ENCODE measurements at places on chromosomes 7 and 10. TPM values are rescaled to one million over a fixed set of nuclear protein-coding genes. Genes with fewer than 3 reads are reported as not detected.

TUBAL3 gene
- not detected for total RNA-seq

NKX1-2 gene
- not detected for total RNA-seq

NODAL gene
- total RNA-seq = not detected

PRF1 gene
- not detected for total RNA-seq

GIMAP4 gene
- not detected for total RNA-seq

PLCE1 gene
- 4.5 TPM for total RNA-seq

TRIM74 gene
- total RNA-seq = not detected

FOXI2 gene
- total RNA-seq = not detected

DNA sequence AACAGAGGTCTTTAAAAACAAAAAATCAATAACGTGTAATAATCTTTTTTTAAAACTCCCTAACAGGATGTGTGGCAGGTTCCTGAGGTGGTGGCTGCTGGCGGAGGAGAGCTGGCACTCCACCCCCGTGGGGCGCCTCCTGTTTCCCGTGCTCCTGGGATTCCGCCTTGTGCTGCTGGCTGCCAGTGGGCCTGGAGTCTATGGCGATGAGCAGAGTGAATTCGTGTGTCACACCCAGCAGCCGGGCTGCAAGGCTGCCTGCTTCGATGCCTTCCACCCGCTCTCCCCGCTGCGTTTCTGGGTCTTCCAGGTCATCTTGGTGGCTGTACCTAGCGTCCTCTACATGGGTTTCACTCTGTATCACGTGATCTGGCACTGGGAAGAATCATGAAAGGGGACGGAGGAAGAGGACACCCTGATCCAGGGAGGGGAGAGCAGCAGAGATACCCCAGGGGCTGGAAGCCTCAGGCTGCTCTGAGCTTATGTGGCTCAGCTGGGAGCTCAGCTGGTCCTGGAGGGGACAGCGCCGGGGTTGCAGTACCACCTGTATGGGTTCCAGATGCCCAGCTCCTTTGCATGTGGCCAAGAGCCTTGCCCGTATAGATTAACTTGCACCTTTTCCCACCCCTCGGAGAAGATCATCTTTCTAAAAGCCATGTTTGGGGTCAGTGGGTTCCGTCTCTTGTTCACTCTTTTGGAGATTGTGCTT, 16.7 kb upstream of the AZGP1 start:
- DNase-seq = no peak

DNA sequence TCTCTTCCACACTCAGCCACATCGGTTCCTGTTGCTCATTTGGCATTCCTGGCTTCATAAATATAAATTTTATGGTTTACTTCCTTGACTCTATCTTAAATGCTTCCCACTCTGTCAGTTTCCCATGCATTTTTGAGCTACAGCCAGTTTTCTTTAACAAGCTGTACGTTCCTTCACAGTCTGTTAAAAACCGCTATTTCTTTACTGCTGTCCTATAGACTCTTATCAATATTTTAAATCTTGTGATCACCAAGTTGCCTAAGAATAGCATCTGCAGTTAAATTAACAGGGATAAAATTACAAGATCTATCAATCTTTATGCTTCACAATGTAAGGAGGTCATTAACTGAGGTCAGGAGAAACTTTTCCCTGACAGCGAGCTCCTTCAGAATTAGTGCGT, 103.1 kb upstream of the RHOBTB1 start:
- no peak for DNase-seq

GRCh38 chr7:128783143-128783861, 7.7 kb upstream of the OPN1SW start:
- DNase-seq = peak; percentile 89

DNA sequence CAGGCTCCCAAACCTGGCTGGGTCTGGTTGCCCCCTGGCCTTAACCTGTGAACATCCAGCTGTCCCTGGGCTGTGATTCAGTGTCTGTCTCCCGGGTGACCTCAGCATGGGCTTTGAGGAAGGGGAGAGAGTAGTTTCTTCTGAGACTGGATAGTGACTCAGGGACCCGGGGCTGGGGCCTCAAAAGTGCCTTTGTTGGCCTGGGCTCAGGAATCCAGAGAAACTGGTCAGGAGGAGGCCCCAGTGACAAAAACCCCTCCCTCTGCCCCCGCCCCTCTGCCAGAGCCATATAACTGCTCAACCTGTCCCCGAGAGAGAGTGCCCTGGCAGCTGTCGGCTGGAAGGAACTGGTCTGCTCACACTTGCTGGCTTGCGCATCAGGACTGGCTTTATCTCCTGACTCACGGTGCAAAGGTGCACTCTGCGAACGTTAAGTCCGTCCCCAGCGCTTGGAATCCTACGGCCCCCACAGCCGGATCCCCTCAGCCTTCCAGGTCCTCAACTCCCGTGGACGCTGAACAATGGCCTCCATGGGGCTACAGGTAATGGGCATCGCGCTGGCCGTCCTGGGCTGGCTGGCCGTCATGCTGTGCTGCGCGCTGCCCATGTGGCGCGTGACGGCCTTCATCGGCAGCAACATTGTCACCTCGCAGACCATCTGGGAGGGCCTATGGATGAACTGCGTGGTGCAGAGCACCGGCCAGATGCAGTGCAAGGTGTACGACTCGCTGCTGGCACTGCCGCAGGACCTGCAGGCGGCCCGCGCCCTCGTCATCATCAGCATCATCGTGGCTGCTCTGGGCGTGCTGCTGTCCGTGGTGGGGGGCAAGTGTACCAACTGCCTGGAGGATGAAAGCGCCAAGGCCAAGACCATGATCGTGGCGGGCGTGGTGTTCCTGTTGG, at the start of gene CLDN4:
TSS of gene CLDN4 (plus strand) at position 316 of the 903 bp plus-strand sequence. CDS start at position 522, 206 bp downstream.
- peak; percentile 28 for DNase-seq

DNA sequence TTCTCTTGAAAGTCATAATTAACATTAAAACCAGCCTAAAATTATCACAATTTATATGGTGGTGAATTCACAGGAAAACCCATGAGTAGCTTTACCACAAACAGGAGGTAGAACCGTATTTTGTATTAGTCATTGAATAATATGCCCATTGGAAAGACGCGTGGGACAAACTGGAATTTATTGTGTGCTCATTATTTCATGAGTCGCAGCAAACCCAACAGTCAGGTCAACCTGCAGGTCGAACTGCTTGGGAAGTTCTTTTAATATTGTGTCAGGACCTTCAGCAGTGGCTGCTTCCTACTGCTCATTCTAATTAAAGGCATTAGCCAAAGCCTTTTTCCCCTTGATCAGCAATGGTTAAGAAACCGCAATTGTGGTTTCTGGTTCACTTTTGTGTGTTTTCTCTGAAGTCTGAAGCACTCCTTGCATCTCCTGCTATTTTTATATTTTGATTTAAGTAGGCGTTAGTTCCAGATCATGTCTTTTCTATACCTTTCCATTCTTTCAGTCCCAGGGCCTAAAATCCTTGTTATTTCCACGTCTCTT, 100.1 kb downstream of the RAB11FIP2 start:
- DNase-seq = peak; percentile 29

GRCh38 chr10:93309062-93309461, 173.1 kb downstream of the MYOF start:
- DNase-seq = peak; percentile 22

- DNase-seq = no peak
Measured at GRCh38 chr7:151456782-151457181, 16.8 kb upstream of the CRYGN start.

- DNase-seq = no peak
Measured at GRCh38 chr7:844514-844913, 12.2 kb downstream of the SUN1 start.

GRCh38 chr10:70321233-70321632, 37.4 kb upstream of the NPFFR1 start:
- no peak for DNase-seq

DNA sequence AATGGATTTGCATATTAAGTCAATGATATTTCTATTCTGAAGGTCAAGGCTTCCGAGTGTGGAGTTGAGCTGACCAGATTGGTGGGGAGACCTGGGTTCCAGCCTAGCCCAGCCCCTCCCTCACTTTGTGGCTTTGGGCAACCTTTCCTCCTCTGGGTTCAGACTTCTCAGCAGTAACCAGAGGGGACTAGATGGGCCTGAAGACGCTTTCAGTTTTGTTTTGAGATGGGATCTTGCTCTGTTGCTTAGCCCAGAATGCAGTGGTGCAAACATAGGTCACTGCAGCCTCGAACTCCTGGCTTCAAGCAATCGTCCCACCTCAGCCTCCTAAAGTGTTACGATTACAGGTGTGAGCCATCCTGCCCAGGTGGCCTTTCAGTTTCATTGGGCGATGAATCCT, 68.1 kb upstream of the LEP start:
- no peak for DNase-seq

GRCh38 chr7:38855867-38856266, 53.1 kb downstream of the VPS41 start:
- DNase-seq = no peak

DNA sequence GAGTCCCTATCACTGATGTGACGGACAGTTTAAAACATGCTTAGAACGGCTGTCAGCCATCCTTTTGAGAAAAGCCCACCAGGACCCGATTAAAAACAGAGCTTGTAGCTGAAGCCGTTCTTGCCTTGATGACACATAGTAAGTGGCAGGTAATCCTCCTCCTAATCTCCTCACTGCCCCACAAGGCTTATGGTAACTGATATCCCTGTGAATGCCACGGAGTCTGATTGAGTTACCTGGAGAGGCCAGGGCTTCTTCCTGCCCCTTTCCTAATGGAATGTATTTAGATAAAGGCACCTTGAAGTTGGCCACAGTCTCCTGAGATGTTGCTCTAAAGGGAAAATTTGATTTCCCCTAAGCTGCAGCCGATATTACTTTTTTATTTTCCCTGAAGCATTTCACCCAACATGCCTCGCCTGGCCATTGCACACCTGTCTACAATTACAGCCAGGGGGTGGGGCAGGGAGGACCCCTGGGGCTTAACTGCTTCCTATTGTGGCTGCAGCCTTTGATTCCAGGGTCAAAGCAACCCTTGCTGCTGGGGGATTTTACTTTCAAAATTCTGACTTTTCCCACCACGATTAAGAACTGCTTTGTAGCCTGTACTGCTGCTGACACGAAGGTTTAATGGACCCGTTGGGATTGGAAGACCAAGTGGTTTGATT, 169.0 kb upstream of the GPR26 start:
- no peak for DNase-seq

DNA sequence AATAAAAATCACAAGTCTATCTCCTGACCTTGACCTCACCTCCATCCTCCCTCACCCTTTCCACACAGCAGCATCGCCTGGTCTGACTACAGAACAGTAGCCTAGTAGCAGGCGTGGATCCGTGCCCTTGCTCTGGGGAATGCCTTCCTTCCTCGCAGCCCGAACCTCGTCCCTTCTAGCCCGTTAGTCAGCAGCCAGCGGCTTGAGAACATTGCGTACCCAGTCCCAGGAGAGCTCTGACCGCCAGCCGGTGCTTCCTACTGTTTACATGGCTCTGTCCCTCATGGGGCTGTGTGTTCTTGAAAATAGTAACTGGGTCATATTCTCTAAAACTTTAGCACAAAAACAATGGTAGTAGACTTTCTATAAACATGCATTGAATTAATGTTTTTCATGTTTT, 682.7 kb upstream of the IGFBP3 start:
- peak; percentile 33 for DNase-seq

- peak; percentile 4 for DNase-seq
Measured at GRCh38 chr7:107043921-107044346, 571 bp upstream of the PRKAR2B start.

DNA sequence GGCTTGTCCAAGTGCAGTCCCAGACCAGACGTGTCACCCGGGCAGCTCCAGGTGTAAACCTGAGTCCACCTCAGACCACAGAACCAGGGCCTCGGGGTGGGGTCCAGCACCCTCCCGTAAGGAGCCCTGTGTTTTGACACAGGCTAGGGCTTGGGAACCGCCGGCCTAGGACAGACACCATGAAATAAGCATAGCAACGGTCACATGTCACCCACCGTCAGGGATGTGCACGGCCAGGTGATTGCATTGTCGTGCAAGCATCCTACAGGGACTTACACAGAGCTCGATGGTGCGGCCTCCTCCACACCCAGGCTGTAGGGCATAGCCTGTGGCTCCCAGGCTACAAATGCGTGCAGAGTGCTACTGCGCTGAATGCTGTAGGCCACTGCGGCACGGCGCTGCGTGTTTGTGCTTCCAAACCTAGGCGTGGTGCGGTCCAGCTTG, 10.6 kb downstream of the ZFAND2A start:
- DNase-seq = no peak

- DNase-seq = no peak
Measured at GRCh38 chr7:135981958-135982646, 4.9 kb upstream of the MTPN start.

DNA sequence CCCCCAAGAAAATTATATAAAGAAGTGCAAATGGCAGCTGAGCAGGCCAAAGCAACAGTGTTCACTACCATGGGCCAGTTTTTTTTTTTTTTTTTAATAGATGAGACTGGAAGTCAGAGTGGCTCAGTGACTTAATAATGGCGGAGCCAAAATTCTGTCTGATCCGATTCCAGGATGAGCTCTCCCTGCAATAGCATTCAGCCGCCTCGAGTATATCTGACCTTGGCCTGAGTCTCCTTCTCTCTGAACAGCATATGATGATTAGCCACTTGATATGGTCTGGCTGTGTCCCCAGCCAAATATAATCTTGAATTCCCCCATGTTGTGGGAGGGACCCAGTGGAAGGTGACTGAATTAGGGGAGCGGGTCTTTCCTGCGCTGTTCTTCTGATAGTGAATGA, 76.7 kb upstream of the PRLHR start:
- no peak for DNase-seq

DNA sequence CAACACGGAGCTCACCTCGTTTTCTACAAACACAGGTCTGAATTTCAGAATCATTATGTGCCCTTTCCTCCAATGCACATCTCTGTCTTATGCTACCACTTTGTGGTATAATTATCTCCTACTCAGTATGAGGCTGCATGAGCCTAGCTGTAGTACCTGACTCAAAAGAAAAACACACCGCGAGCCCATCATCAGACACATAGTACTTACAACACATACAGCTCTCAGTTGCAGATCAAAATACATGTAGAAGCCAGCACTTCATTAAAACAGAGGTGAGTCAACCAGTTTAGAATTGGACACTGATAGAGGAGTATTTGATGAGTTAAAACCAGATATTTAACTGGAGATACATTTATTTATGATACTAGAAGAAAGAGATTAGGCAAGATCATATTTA, 1.4 kb upstream of the RTKN2 start:
- DNase-seq = no peak

- no peak for DNase-seq
Measured at GRCh38 chr7:2559283-2559950, 638 bp downstream of the IQCE start.

DNA sequence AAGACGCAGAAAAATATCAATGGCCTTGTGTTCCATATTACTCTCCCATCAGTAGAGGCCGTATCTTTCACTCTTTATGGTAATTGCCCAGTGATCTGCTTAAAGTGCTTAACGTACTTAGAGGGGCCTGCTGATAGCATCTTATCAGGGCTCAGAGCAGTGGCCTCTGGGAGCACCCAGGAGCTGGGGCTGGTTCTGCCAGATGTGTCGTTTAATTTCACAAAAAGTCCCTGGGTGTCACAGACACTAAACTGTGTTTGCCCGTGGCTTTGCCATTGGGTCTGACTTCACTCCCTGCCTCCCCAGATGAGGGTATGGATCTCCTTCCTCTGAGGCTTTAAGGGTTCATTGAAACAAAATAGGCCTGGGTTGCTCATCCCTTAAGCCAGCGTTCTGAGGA, 435.3 kb downstream of the GATA3 start:
- DNase-seq = no peak
